ENCODE measurements at places on chromosomes 11 and 22.
A peak's percentile ranks its signal among the peaks of the same experiment; 100 is the strongest.

DNA sequence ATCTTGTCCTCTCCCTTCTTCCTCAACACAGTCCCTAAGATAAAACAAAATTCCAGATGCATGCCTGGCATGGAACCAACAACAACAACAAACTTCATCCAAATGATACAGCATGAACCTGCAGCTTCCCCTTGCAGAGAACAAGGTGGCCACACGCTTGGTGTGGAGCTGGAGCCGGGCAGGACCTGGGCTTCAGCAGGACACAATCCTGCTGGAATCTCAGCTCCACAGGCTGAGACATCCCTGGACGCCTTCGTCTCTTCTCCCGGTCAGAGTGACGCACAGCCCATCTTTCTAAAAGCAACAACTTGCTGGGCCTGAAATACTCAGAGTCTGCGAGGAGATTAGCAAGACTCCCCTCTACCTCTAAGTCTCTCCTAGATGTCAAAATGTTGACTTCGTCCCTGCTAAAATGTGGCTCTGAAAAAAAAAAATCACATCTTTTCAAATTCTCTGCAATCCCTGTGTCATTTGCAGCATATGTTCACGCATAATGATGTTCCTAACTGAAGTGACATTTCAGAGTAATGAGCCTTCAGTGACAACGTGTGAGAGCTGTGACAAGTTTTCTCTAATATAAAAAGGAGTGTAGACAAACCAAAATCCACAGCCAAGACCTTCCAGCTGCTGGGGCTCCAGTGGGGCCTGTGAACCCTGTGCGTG, 1232.3 kb downstream of the TBC1D22A start:
- DNase-seq: no peak

DNA sequence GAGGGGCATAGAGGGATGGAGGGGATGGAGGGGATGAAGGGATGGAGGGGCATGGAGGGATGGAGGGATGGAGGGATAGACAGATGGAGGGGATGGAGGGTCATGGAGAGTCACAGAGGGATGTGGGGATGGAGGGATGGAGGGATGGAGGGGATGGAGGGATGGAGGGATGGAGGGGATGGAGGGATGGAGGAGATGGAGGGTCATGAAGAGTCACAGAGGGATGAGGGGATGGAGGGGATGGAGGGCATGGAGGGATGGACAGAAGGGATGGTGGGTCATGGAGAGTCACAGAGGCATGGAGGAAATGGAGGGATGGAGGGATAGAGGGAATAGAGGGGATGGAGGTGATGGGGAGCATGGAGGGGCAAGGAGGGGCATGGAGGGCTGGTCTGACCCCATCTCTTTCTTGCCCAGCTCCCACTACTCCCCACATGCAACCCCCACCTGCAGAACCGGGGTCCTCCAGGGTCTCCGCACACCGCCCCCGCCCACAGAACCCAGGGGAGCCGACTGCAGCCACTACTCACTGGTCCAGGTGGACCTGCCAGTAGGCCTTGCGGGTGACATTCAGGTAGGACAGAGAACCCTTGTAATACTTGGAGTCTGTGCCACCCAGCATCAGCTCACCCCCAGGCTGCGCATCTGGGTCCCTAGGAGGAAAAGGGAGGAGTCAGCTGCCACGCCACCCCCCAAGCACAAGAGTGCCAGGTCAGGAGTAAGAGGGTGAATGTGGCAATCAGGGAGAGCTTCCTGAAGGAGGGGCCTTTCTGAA, 4.2 kb upstream of the IFITM10 start:
- no peak for DNase-seq

- no peak for DNase-seq
Measured at GRCh38 chr22:47294222-47294532, 531.7 kb downstream of the TBC1D22A start.

DNA sequence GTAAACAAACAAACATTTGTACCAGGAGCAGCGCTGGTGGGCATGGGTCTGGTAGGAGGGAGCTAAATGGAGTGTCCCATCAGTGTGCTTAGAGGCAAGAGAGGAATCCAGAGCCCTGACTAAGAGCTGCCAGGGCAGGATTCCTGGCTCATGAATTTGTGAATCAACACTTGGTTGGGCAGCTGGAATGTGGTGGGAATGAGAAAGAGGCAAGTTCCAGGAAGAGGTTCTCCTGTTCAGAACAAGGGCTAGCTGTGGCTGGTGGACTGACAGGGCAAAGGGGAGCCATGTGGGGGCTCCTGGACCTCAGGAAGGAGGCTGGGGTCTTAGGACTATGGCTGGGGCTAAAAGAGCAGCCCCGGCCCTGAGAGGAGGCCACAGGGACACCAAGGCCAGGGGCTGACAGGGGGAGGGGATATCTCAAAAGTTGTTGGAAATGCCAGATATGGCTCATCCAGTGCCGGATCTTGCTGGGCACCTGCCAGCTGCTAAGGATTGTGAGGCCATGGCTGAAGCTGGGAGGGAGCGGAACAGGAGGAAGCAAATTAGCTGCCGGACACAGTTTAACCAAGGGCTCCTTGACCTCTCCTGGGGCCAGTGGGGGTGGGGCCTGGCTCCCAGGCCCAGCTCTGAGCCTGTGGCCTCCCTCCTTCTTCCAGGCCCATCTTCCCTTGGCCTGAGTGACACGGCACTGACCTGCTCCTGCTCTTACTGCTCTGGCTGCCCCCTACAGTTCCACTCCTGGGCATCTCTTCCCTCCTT, 14.6 kb upstream of the P2RY6 start:
- DNase-seq: peak; percentile 39

- DNase-seq: no peak
Measured at GRCh38 chr11:92897487-92897886, 72.0 kb upstream of the MTNR1B start.

- DNase-seq: no peak
Measured at GRCh38 chr22:30718491-30718890, 23.8 kb downstream of the OSBP2 start.

DNA sequence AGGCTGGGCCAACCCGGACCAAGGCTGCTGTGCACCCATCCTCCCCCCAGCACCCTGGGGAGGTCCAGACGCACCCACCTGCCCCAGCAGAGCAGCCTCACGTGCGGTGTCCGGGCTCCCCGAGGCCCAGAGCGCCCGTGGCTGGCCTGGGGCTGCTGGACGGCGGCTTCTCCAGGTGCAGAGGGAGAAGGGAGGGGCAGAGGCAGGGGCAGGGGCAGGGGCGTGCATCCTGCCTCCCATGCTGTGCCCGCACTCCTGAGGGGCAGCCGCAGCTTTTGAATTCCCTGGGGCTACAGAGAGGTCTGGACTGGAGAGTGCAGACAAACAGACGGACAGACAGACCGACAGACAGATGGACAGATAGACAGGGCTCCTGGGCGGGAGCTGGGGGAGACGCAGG, 83.6 kb upstream of the PRR5 start:
- no peak for DNase-seq

- no peak for DNase-seq
Measured at GRCh38 chr11:68012044-68012842, 2.1 kb downstream of the ALDH3B1 start.

GRCh38 chr11:60899046-60899936, 7.1 kb downstream of the PRPF19 start:
- peak; percentile 40 for DNase-seq

- DNase-seq: no peak
Measured at GRCh38 chr11:47566149-47566698, 825 bp downstream of the PTPMT1 start.

- no peak for DNase-seq
Measured at GRCh38 chr11:64359712-64360445, 917 bp downstream of the RPS6KA4 start.

DNA sequence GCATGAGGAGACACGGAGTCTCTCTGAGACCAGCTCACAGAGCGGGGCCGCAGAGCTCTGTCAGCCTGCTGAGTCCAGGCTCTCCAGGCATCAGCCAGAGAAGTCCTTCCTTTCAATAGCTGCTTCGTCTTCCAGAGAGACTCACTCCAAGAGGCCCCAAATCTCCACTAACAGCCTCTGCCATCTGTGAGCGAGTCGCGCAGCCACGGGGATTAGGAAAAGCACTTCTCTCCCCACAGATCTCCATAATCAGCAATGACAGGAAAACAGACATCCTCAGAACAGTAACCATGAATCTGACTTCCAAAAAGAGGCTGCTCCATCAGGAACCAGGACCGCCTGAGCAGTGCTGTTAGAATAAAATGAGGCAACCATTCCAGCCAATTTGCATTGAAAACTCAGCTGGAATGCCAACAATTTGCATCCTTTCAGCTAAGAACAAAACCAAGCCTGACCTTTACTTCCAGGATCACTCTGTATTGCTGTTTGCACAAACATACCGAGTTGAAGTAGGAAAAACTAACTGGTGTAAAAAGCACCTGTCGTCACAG, 65.4 kb downstream of the SMCO4 start:
- no peak for DNase-seq

DNA sequence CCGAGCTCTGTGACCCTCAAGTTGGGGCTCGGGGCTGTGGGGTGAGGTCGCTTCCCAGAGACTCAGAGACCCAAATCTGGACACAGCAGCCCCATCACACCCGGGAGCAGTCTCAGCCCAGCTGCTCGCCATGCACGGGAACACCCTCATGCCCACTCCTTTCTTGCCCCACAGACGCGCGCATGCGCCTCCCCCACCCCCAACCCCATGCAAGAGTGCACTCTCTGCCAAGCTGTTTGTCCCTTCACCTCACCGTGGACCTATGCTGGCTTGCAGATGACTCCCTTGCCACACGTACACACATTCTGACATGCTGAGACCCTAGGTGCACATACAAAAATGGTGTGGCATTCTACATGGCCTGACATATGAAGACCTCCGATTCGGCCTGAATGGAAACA, 478 bp upstream of the CD248 start:
- DNase-seq: no peak

GRCh38 chr11:106482917-106483785, 405.7 kb downstream of the AASDHPPT start:
- no peak for DNase-seq

- no peak for DNase-seq
Measured at GRCh38 chr11:33652930-33653329, 47.7 kb downstream of the C11orf91 start.

GRCh38 chr11:130602641-130603334, 154.3 kb downstream of the ADAMTS15 start:
- DNase-seq: no peak

GRCh38 chr11:18791207-18791968, at the start of gene PTPN5:
TSS of gene PTPN5 (minus strand) at chr11:18791798. CDS start at chr11:18771958, 19,840 bp downstream.
- DNase-seq: no peak

- DNase-seq: no peak
Measured at GRCh38 chr11:92272651-92273050, 48.0 kb downstream of the FAT3 start.

GRCh38 chr11:2704356-2704755, 4.6 kb upstream of the KCNQ1OT1 start:
- DNase-seq: no peak

- DNase-seq: no peak
Measured at GRCh38 chr11:838441-839279, 3.7 kb downstream of the POLR2L start.

GRCh38 chr11:15471895-15472799, 357.4 kb downstream of the INSC start:
- no peak for DNase-seq
